ENCODE measurements at places on chromosomes 12 and 14.

GRCh38 chr14:24483604-24484252, 24.3 kb downstream of the CMA1 start:
- no peak for DNase-seq

DNA sequence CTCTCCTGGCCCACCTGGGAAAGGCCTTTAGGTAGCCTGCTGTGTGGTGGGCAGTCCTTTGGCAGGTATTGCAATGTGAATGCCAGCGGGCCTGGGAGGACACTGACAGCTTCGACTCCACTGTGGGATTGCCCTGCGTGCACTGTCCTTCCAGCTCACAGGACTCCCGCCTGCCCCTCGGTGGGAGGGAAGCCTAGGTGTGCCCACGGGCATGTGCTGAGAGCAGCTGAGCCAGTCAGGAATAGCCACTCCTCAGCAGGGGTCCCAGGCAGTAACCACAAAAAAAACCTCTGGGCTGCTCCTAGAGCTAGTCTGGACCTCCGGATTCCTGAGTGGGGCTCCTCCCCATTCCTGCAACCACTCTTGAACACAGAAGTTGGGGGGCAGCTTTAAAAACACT, 278.2 kb downstream of the FOXN3 start:
- DNase-seq: no peak

DNA sequence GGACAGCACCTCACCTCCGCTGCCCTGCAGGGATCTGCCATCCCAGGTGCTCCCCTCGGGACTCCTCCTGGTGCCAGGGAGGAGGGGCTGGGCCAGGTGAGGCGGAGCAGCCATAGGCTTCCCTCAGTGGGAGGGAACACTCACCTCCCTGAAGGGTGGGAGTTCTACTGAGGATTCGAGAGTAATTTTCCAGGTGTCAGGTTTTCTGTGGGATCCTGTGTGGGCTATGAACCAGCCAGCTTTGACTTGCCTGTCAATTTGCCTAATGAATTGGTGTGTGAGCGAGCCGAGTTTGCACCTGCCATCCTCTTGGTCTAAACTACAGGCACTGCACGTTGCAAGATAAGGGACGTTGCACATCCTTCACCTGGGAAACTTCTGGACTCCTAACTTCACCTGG, 50.3 kb downstream of the NOC4L start:
- DNase-seq: no peak

DNA sequence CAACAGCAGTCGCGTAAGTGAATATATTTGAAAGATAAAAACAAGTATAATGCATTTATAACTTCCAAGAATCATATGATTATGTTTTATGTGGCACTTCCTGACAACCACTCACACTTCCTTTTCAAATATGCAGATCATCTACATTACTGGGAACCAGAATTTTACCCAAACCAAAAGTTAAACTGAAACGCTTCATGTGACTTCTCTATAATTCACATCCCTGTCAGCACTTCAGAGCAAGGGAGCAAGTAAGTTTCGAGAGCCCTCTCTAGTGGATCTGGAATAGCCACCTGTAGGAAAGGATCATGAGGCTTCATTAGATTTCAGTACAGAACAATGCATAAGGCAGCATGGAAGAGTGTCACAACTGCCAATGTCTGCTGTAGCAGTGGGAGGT, 13.7 kb upstream of the ALX1 start:
- DNase-seq: no peak

GRCh38 chr14:97275276-97275675, 478.1 kb downstream of the VRK1 start:
- DNase-seq: no peak

DNA sequence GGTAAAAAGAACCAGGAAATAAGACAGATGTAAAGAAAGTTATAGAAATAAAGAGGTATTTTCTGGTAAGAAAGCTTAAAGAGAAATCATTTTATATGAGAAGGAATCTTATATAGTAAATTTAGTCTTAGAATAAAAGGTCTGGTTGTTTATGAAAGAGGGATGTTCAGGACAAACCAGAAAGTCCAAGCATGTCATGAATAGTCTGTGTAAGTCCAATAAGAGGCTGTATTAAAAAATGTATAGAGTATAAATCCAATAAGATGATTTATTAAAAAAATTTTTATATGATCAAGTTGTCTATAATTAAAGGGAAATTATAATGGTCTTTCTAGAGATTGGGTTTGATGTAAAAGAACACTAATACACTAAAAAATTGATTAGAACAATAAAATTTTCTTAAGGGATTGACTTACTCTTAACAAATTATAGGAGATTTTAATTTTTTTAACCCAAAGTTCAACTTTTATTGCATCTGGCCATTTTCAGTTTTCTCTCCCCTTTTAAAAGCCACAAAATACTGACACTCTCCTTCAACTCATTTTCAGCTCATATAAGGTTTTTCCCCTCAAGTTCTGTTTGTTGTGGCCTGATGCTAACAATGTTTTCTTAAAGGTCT, 35.1 kb downstream of the ST8SIA1 start:
- no peak for DNase-seq

GRCh38 chr12:65414526-65414925, 136.0 kb downstream of the MSRB3 start:
- no peak for DNase-seq

GRCh38 chr12:6546016-6546415, 9.8 kb downstream of the IFFO1 start:
- DNase-seq: no peak

DNA sequence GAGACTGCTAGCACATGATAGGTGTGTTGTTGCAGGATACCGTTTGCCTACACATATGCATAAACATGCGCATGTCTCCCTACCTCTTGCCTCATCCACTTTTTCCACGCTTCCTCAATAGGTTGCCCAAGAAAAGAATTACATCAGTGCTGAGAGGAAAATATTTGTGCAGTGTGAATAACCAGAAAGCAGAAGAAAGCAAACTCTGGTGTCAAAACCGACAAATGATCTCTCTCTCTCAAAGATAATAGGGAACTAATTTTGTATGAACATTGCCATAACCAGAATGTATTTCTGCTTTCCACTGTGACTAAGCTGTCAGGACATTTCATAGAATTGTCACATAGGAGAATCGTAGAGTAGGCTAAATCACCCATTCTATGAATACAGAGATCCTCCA, 1.3 kb downstream of the CLEC7A start:
- no peak for DNase-seq

Measured in T-helper 2 cell (primary cell).